ENCODE measurements at places on chromosomes 7 and 10. TPM values are rescaled to one million over a fixed set of nuclear protein-coding genes. Genes with fewer than 3 reads are reported as not detected.

Gene TMEM196
- not detected for total RNA-seq

Gene PTPRE
- total RNA-seq: 30.4 TPM

Gene SPDYE2
- 0.19 TPM for total RNA-seq

Gene ZCCHC24
- total RNA-seq: 0.76 TPM

Gene DYNC1I1
- total RNA-seq: not detected

All from activated naive CD4-positive, alpha-beta T cell treated with anti-CD3 and anti-CD28 coated beads, Interleukin-2, amount 10 ng/mL, durations not matched to agents 5 hours and 36 hours (primary cell).